ENCODE measurements at places on chromosomes 6 and 20.
A peak's percentile ranks its signal among the peaks of the same experiment; 100 is the strongest.

DNA sequence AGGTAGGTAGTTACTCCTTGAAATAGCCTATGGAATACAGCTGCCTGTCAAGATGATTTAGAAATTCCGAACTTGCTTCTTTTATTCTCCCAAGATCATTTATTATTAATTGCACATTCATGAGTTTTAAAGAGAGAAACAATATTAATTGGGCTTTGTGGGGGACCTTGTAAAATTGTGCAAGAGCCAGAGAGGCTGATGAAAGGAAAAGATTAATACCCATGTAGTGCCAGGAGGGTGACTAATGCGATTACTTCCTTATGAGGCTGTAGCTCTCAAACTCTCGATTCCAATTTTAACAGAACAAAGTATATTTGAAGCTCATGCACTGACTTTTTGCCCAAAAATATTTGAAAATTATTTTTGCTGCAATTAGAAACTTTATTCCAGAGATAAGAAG lies 423.8 kb upstream of the ID4 start:
- no peak for DNase-seq

GRCh38 chr6:125918681-125919566 lies 37.6 kb upstream of the HINT3 start:
- no peak for DNase-seq

- DNase-seq = no peak
Observed at GRCh38 chr6:150717419-150717818, 117.7 kb downstream of the PLEKHG1 start.

DNA sequence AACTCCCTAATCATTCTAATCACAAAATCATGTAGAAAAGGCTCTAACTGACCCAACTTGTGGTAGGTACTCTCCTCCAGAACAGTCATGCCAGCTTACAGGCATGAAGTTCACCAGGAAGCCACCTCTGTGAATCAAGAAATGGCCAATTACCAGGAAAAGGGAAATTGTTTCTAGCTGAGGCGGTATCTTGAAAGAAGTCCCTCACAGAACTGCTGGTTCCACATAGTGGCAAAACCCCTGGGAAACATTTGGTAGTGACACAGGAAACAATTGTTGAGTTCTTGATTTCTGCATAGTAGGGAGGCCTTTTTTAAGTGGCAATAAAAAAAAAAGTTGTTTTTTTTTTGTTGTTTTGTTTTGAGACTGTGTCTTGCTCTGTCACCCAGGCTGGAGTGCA lies 3.4 kb upstream of the ZHX3 start:
- no peak for DNase-seq

GRCh38 chr6:100833972-100834574 lies 47.1 kb downstream of the ASCC3 start:
- DNase-seq = no peak

GRCh38 chr20:16711661-16712258 lies 18.1 kb upstream of the SNRPB2 start:
- DNase-seq = no peak

- DNase-seq = no peak
Observed at GRCh38 chr20:10667077-10667401, 6.8 kb downstream of the JAG1 start.

- no peak for DNase-seq
Observed at GRCh38 chr6:90978046-90978445, 391.2 kb upstream of the MAP3K7 start.

DNA sequence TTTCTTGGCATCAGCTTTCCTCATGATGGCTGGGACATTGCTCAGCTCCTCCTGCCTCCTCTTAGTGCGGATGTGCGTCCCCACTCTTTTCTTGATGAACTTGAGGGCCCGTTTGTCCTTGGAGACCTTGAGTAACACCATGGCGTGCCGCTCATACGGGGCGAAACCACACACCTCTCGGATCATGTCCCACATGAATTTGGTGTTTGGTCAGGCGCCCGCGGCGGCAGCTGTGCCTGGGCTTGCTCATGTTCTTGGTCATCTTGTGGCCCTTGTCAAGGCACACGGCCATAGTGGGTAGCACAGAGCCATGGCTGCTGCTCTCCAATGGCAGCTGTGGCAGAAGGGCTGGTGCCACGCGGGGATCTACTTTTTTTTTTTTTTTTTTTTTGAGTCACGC lies 2.6 kb downstream of the ERGIC3 start:
- no peak for DNase-seq

DNA sequence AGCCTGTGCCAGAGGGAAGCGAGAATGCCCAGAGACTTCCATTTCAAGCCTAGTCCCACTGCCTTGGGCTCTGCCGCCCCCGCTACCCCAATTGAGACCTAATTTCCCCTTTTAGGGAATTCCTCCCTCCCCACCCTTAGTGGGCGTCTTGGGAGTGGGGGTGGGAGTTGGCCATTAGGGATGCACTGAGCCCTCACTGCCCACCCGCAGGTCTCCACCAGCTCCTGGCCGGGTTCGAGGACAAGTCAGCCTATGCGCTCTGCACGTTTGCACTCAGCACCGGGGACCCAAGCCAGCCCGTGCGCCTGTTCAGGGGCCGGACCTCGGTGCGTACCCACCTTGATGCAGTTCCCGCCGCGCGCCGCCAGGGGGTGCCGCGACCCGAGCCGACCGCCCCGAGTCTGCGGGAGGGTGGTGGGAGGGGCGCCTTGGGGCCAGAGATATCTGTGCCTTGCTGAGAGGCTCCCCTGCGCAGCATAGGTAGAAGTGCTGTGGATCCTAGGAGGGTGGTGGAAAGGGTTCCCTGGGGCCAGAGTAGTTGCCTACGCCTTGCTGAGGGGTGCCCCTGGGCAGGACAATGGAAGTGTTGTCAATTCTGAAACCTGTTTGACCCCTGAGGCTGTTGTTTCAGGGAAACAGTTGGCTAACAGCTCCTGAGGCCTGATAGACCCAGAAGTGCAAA lies 9.2 kb downstream of the ITPA start:
- DNase-seq = peak; percentile 43

DNA sequence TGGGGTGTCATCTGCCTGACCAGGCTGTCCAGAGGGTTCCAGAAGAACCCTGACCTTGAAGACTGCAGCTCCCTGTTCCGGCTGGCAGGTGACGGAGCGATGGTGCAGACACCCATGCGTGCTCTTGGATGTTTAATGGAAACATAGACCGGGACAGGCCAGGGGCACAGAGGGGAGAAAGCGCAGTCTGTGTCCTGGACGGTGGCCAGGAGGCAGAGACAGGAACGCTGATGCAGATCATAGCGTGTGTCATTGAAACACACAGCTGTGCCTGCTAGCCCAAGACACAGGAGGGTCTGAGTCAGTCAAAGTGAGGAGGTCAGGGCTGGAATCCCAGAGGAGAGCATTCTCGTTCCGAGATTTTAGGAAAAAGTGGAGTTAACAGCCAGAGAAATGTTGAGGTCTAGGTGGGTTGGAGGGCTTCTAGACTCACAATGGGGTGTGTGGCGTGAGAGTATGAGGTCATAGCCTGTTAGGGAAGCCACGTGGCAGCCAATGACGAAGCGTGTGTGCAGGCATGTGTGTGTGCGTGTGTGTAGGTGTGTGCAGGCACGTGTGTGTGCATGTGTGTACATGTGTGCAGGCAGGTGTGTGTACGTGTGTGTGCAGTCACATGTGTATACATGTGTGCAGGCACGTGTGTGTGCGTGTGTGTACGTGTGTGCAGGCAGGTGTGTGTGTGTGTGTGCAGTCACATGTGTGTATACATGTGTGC lies 167.0 kb downstream of the ERMARD start:
- DNase-seq = no peak

GRCh38 chr6:142035890-142036289 lies 96.8 kb upstream of the GJE1 start:
- DNase-seq = no peak

GRCh38 chr20:60408435-60408834 lies 450.2 kb downstream of the CDH26 start:
- DNase-seq = no peak

DNA sequence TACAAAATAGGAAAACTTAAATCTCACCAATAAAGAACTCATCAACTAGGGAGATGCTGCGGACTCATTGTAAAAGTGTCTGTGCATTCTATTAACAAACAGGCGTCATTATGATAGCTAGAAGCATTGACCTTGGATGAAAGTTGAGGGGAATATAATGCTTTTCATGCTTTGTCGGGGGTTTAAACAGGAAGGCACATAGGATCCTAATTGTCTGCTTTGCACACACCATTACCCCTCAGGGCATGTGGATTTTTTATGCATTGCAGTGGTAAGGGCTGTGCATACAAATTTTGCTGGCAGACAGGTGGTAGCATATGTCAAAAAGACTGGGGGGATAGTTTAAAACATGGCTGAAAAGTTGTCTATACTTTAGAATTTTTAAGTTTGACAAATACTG lies 447.9 kb upstream of the PLCB4 start:
- DNase-seq = no peak

DNA sequence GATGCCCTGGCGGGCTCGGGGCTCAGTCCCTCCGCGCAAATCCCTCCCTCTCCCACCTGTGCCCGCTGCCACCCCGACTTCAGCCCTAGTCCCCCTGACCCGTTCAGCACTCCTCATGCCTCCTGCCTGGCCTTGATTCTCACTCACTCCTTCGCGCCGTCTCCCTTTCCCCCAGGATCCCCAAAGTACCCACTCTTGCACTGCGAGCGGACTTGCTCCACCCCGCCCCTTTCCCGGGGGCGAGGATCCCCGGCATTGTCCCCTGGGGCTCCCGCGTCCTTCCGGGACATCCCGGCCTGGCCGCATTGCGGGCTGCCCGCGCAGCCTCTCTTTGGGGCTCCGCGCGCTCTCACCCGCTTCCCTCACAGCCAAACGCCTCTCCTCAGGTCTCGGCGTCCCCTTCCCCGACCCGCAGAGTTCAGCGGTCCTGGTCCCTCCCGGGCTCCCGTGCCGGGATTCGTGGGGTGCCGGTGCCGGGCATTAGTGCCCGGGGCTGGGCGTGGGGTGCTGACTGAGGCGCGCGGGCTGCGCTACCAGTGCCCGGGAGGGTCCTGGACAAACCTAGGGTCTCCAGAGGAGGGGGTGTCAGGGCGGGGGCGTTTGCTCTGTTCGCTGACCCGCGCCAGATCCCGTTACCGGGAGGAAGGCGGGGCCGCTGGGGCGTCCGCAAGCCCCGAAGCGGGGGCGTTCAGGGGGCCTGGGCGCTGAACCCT lies 45.5 kb upstream of the SUPT3H start:
- no peak for DNase-seq

- DNase-seq = no peak
Observed at GRCh38 chr6:145705561-145705960, 29.8 kb downstream of the EPM2A start.

DNA sequence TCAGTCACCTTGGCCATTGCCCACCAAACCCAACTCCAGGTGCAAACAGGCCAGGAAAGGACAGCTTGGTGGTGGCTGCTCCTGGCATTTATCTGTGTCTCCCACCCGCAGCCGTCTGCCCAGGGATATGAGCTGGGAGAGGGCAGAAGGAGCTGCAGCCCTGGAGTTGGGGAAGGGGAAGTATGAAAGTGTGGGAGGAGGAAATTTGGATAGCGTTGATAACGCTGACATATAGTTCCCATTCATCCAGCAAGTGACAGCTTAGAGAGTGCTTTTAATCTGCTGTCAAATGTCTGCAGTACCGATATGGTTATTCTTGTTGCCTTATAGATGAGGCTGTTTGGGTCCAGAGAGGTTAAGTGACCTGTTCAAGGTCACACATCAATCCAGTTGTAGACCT lies 741 bp downstream of the KCNK16 start:
- no peak for DNase-seq

DNA sequence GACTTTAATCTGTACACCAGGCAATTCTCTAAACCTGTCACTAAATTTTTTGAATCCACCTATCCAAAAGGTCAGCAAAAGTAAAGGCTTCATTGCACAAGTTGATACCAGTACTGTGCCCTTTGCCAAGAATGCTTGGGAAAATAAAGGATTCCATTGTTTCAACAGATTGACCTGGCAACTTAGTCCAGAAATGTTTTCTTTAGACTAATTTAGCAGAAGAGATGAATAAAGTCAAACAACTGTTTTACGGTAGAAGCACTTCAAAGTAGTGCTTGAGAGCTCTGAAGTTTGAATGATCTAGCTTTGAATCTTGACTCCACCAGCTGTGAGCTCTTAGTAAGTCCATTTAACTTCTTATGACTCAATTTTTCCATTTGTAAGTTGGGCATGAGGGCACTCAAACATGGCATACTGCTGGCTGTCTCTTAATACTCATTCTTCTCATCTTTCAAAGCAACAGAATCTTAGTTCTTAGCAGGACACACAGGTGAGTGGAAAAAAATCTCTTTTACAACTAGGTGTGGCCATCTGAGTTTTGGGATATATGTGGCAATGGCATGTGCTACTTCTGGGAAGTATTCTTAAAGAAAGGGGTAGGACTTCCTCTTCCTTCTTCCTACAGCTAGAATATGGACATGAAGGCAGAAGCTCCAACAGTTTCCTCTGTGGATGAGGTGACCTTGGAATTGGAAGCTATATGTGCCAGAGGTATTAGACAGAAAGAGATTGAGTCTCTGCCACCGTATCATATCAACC lies 55.9 kb upstream of the LOC128125822 start:
- DNase-seq = no peak

GRCh38 chr20:46085179-46085851 lies 4.4 kb downstream of the NCOA5 start:
- DNase-seq = no peak

- no peak for DNase-seq
Observed at GRCh38 chr6:1322156-1322555, 10.3 kb downstream of the FOXQ1 start.

GRCh38 chr6:105452376-105452775 lies 49.5 kb upstream of the PREP start:
- no peak for DNase-seq

DNA sequence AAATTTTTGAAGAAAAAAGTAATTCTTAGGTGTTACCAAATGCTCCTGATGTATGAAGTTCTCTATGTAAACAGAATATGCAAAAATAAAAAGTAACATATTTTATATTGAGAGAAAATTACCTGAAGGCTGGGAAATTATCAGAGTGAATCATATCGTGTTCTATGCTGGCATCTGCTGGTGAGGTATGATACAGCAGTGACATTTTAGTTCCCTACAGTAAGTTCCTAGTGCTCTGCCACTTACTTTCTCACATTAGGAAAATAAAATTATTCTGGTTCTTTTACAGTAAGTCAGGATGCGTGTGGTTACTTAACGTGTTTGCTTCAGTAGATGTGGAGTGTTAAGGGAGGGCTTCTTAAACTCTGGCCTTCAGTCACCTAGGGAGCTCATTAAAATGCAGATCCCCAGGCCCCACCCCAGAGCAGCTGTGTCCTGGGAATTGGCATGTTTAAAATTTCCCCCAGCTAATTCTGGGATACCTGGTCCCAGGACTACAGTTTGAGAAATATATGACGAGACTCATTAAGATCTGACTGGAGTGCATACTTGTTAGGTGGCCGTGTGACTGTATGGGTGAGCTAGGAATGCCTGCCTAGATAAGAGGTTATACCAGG lies 3.2 kb downstream of the ACTR5 start:
- no peak for DNase-seq
